NCI-H2227 treated with DMSO at 0.1 percent for 48 hours (cell line): ENCODE measurements at places on chromosomes 12 and 14.

- DNase-seq: peak; percentile 1
These were observed 160.0 kb upstream of the SOX5 start for GRCh38 chr12:24109381-24110039.

DNA sequence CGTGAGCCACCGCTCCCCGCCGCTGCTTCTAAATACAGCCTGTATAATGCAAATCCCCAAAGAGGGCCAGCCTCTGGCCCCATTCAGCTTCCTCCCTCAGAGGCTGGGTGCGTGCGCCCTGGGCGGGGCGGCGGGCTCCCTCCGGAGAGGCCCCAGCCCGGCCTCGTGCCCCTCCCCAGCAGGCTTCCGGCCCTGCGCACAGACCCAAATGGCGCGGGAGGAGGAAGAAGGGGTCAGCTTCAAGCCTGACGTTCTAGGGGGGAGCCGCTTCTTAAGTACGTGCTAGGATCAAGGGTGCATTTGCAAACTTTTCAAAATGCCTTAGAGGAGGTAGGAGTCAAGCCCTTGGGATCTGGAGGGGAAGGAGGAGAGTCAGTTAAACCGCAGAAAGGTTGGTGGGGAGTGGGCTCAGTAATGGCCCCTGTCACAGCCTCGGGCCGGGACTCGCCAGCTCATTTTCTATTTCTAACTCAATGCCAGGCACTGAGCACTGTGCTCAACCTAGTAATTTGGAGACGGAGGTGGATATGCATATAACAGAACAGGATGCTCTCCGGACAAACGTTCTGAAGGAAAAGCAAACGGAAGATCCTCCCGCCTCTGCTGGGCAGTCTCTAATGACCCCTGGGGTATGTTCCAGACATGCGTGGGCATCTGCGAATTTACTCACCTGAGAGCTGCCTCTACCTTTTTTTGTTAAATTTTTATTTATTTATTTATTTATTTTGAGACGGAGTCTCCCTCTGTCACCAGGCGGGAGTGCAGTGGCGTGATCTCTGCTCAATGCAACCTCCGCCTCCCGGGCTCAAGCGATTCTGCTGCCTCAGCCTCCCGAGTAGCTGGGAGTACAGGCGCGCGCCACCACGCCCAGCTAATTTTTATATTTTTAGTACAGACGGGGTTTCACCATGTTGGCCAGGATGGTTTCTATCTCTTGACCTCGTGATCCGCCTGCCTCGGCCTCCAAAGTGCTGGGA lies 32.3 kb downstream of the NINJ2 start:
- no peak for DNase-seq

GRCh38 chr12:11959117-11959823 lies 111.5 kb upstream of the BCL2L14 start:
- DNase-seq: no peak

- DNase-seq: peak; percentile 62
These were observed 505 bp downstream of the KCNC2 start for GRCh38 chr12:75208856-75209811.

- no peak for DNase-seq
These were observed 47.0 kb downstream of the IFT81 start for GRCh38 chr12:110171186-110171538.

GRCh38 chr14:25615174-25615573 lies 565.2 kb upstream of the STXBP6 start:
- no peak for DNase-seq

DNA sequence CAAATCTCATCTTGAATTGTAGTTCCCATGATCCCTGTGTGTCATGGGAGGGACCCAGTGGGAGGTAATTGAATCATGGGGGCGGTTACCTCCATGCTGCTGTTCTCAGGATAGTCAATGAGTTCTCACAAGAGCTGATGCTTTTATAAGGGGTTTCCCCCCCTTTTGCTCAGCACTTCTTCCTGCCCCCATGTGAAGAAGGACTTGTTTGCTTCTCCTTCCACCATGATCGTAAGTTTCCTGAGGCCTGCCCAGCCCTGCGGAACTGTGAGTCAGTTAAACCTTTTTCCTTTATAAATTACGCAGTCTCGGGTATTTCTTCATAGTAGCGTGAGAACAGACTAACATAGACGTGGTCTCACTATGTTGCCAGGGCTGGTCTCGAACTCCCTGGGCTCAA lies 56.1 kb upstream of the EIF5 start:
- DNase-seq: no peak

DNA sequence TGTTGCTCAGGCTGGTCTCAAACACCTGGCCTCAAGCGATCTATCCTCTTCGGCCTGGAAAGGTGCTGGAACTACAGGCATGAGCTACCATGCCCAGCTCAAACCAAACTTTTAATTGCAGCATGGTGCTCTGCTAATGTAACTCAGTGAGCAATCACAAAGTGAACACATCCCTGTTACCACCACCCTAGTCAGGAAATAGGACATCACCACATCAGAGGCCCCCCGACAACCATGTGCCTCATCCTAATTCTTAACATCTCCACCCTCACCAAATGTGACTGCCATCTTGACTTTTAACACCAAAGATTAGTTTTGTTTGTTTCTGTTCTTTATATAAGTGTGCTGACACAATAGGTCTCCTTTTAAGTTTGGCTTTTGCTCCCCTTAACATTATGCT lies 22.8 kb upstream of the SDR39U1 start:
- DNase-seq: no peak

DNA sequence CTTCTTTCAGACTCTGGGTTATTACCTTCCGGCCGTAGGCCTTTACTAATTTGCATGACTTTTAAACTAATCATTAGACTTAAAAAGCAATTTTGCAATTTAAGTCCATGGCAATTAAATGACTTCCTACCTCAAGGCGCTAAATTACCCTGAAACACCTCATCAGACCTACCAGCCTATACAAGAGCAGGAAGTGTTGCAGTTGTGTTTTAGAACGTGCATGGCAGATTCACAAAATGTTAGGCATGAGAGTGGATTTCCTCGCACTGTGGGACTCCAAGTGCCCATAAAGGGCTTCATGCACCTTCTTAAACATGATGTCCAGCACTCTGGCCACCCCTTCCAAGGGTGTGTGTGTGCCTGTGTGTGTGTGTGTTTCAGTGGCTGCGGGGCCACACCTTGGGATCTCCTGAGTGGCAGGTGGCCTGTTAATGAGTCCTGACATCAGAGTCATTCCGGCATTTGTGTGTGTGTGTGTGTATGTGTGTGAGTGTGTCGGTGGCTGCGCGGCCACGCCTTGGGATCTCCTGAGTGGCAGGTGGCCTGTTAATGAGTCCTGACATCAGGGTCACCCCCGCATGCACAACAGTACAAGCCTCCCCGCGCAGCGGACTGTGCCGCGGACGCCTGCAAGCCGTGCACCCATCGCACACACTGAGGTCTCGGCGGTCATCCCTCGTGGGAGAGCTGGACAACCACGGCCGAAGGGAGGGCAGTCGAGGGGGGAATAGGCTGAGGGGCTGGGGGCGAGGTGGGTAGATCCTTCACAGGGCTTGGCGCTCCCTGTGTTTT lies 900 bp downstream of the C2CD5 start:
- DNase-seq: peak; percentile 23

GRCh38 chr12:41530441-41530840 lies 342.3 kb downstream of the PDZRN4 start:
- no peak for DNase-seq

GRCh38 chr12:51631591-51631990 lies 40.6 kb downstream of the SCN8A start:
- no peak for DNase-seq

DNA sequence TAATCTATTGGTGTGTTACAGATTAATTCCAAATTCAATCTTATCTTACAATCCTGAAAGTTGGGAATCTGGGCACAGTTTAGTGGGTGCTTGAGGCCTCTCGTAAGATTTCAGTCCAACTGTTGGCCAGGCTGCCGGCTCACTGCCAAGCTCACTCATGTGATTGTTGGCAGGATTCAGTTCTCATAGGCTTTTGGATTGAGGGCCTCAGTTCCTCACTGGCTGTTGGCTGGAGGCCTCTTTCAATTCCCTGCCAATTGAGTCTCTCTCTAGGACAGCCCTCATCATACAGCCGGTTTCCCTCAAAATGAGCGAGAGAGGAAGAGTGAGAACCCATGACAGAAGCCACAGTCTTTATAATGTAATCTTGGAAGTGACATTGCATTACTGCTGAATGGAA lies 123.5 kb upstream of the FBXO33 start:
- DNase-seq: no peak

GRCh38 chr12:80373666-80374065 lies 70.4 kb upstream of the PTPRQ start:
- no peak for DNase-seq

GRCh38 chr14:38078393-38078792 lies 129.3 kb upstream of the SSTR1 start:
- DNase-seq: no peak

DNA sequence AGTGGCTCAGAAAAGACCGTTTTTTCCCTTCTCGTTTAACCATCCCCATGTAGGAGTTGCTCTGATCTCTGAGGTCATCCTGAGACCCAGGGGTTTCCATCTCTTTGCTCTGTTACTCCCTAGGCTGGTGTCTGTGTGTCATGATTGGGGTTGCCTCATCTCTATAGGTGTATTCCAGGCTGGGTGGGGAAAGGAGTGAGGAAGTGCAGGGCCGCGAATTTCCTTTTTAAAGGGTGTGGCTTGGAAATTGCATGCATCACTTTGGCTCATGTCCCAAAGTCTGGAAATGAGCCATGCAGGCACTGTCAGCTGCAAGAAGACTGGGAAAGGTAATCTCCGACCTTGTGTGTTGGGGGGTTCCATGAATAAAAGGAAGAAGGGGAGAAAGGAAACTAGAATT lies 201.9 kb downstream of the AACS start:
- DNase-seq: no peak

GRCh38 chr12:95623554-95624170 lies 72.4 kb upstream of the USP44 start:
- peak; percentile 16 for DNase-seq

GRCh38 chr14:104553166-104554087 lies 26.1 kb upstream of the C14orf180 start:
- DNase-seq: no peak

GRCh38 chr12:111756196-111756595 lies 10.5 kb upstream of the ALDH2 start:
- no peak for DNase-seq

DNA sequence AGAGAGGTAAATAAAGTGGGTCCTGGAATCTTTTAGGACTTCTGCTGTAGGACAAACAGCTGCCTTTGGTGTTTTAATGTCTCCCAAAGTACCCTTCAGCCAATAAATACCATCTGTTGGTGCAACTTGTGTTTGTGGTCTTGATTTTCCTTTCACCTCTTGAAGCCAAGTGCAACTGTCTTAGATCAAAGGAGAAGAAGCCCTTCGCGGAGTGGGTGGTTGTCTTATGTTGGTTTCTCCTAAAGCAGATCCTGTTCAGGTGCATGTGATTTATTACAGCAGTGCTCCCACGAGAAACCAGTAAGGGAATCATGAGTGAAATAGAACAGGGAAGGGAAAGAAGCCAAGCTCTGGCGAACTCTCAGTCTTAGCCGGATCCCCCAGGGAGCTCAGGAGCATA lies 27.7 kb downstream of the HRK start:
- no peak for DNase-seq

DNA sequence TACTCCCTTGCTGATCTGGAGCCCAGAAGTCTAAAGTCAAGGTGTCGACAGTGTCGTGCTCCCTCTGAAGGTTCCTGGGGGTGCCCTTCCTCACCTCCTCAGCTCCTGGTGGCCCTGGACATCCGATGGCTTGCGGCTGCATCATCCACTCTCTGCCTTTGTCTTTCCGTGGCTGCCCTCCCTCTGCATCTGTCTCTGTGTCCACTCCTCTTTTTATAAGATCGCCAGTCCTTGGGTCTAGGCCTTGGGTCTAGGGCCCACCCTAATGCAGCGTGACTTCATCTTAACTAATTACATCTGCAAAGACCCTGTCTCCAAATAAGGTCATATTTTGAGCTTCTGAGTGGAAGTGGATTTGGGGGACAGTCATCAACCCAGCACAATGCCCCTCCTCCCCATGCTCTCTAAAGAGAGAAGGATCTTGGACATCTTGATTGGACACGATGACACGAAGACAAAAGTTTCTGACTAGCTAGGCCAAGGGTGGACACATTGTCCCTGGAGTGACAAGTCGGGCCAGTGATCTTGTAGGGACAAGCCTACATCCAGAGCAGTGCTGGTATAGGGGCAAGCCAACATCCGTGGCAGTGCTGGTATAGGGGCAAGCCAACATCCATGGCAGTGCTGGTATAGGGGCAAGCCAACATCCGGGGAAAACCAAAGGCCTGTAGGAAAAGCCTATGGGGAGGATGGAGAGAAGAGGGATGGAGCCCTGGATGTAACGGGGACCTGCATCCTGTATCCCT lies 93.9 kb upstream of the DIO3 start:
- DNase-seq: no peak

- DNase-seq: no peak
These were observed 356.8 kb downstream of the ALG10 start for GRCh38 chr12:34379142-34379541.

DNA sequence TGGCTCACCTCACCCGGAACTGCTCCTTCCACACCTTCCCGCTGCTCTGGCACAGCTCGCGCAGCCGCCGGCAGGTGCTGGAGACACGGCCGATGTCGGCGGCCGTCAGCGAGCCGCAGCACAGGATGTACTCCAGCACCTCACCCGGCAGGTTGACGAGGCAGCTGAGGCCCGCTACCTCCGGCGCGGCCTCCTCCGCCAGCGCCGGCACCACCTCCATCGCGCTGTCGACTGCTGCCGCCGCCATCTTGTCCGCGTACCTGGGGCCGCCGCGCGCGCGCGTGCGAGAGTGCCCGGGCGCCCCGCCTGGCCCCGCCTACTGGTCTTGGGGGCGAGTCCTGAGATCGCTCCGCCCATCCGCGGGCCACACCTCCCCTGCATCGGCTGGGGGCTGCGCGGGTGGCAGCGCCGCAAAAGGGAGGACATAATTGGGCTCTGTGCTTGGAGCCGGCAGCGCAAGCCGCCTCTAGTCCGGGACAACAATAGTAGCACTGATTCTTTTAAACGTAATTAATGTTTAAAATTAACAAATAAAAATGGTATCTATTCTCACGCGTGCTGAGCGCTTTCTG lies at the start of gene FBXO21:
Gene FBXO21 (minus strand): TSS at position 261 of the 572 bp plus-strand sequence. CDS start 14 bp downstream, at position 247.
- DNase-seq: peak; percentile 95

DNA sequence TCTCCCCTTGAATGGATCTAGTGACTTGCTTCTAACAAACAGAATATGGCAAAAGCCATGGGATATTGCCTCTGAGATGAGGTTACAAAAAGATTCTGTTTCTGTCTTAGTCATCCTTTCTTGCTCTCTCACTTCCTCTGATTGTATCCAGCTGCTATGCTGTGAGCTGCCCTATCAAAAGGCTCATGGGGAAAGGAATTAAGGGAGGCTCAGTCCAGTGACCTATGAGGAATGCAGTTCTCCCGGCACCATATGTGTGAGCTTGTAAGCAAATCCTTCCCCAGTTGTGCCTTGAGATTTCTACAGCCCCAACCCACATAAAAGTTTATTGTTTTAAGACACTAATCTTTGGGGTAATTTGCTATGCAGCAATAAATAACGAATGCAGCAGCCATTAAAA lies 183.1 kb downstream of the KLHL28 start:
- no peak for DNase-seq
